ENCODE measurements at places on chromosomes 1 and 21. TPM values are rescaled to one million over a fixed set of nuclear protein-coding genes. Genes with fewer than 3 reads are reported as not detected.

- no peak for DNase-seq
Observed at GRCh38 chr21:18655931-18656330, 252.3 kb upstream of the TMPRSS15 start.

The CORT gene
- total RNA-seq = 0.26 TPM

The CD34 gene
- total RNA-seq = 42.5 TPM

GRCh38 chr1:62077821-62078220 is 116.8 kb upstream of the L1TD1 start:
- DNase-seq = no peak

DNA sequence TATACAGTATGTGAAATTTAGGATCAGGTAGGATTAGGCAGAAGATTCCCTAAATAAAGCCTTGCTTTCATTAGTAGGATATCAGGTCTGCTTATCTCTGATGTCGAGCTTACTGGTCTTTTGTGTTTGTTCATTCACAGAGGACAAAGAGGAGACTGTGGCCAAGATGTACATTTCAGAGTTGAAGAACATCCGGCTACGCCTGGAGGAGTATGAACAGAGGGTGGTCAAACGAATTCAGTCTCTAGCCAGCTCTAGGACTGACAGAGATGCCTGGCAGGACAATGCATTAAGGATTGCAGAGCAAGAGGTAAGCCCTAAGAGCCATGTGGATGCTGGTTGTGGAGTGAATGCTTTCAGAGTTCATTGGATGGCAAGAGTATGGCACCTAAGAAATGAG is 106.2 kb downstream of the MACF1 start:
- no peak for DNase-seq

DNA sequence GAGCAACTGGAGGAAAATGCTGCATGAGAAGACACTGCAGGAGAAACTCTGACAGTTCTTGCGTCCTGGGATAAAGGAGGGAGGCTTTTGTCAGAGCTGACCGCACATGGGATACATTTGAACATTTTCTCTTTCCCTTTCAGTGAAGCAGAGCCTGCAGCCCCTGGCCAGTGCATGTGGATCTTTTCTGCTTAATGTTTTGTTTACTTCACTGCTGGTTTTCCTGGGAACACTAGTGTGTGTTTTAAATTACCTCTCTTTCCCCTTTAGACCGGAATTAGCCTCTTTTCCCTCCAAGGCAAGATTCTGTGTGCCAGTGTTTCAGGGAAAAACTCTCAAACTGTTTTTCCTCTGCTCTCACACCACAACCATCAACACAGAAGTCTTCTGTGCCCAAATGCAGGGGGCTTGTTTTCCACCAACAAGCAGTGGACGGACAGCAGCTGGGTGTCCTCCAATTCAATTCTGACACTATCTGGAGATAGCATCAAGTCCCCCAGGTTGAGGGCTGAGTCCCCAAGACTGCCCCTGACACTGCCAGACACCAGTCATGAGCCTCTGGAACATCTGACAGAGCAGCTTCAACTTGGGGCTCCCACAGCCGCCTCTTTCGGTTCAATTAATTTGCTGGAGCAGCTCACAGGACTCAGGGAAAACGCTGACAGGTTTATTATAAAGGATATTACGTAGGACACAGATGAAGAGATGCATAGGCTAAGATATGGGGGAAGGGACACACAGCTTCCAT is 136.2 kb downstream of the RHOU start:
- peak; percentile 54 for DNase-seq

DNA sequence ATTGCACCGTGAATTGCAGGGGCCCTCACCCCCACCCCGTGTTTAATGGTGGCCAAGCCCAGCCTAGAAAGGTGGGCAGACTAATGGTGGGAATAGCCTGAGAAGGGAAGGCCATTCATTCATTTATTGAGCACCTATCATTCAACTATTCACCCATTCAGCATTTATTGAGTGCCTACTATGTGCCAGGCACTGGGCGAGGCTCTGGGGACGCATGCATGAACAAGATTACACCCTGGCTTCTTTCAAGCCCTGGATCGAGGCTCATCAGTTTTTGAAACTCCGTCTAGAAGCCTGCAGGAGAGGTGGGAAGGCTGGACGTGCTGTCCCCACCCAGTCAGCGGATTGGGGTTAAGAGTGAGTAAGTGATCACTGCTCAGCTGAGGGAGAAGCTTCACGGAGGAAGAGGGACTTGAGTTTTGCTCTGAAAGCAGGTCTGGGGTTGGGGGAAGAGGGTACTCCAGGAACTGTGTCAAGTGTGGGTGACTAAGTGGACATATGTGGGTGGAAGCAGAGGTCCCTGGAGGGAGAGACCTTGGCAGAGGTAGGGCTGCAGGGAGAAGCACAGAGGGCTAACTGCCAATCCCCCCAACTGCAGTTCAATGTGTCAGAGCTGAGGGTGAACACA is 35.6 kb downstream of the MEF2D start:
- DNase-seq = no peak

The INAVA gene
- 10.1 TPM for total RNA-seq

DNA sequence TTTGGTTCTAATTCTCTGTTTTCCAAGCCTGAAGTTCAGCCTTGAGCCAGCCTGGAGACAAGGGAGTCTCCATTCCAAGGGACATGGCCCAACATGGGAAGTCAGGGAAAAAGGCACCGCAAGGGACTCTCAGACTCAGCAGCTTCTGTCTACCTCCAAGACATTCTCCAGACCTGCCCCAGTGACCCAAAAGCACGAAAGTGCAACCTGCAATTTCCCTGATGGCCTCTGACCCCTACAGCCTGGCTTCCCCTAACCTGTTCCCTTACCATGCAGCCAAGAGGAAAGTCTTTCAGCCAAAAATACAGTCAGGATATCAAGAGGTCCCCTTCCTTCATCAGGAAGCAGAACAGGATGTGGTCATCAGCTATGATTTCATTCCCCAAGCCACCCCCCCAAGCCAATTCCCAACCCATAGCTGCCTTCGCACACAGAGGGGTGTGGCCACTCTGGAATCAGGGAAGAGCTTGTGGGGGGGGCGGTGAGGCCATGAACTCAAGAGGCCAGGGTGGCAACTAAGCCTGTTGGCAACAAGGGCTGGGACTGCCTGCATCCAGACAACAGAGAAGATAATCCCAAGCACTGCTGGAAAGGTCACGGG is 59.2 kb downstream of the TIAM1 start:
- DNase-seq = no peak

The AADACL3 gene
- total RNA-seq = not detected

- no peak for DNase-seq
Observed at GRCh38 chr1:18200136-18200717, 92.6 kb downstream of the IGSF21 start.

DNA sequence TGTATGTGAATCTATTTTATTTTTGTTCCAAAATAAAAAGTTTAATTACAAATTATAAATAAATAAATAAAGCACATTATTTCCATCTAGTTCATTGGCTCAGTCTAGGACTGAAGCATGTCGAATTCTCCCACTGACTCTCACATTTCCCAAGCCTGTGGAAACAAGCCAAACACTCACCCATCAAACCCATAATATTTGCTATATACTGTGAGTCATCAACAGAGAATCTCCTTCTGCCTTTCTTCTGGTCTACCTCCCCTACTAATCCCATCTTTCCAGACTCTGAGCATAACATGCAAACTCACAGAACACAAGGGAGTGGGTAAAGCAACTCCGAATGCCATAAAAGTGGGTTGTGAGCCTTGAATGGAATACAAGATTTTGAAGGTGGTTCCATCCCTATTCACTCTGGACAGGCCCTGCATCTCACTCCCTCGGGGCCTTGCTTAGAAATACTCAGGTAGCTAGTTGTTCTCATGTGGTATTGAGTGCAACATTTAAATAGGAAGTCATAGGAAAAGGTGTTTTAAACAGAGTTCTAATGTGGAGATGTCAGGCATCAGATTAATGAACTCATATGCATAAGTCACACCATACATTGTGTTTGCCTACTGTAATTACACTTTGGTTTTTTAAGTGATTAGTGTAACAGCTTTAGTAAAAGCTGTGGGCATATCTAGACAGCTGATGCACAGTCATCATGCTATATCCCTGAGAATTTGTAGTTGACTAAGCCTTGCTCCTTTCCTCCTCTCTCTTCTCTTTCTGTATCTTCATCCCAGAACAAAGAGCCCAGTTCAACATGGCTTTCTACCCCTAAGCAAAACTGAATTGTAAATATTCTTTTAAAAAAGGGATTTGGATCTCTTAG is 47.0 kb downstream of the F5 start:
- no peak for DNase-seq

- peak; percentile 57 for DNase-seq
Observed at GRCh38 chr1:70509996-70510876, 99.2 kb downstream of the CTH start.

The ELAPOR1 gene
- total RNA-seq = 0.74 TPM

DNA sequence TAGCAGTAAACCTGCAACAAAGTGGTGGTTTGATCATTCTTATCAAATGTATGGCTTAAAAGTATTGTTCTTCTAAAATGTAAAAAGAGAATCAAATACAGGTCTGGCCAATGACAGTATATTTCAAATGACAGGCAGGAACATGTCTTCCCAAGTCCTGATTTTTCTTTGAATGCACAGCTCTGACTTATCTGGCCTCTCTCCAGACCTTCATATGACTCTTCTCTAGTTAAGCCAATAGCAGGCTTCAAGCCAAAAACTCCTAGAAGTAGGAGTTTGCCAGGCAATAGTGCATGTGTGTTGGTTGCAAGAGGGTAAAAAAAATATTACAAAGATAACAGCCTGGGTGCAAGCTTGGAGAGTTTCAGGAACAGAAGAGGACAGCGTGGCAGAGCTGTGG is 345.5 kb downstream of the SMYD3 start:
- no peak for DNase-seq

DNA sequence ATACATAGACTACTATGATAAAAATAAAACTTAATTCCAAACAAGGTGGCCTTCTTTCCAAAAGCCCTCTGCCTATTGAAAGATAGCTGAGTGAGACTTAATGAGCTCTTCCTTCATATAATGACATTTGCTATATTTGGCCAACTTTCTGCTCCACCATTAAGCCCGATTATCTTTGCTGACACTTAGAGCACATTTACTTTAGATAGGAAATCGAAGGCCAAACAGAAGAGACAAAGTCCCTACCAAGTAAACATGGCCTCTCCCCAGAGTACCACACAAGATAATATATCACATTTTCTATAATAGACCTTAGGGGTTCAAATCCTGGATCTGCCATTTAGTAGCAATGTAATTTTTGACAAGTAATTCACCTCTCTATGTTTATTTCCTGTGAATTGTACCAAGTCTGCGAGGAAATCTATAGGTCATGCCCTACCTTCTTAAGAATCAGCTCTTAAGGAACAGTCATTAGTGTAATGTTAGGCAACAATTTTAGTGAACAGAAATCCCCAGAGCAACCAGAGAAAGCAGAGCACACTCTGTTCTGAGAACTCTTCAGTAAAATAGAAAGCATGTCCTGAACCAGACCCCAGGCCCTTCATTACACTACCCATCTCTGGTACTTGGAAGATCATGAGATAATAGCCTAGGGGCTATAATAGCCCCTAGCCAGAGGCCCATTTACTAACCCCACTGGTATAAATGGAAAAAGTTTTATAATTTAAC is 17.3 kb upstream of the COA6 start:
- no peak for DNase-seq

GRCh38 chr21:34593423-34593822 is 21.5 kb downstream of the RCAN1 start:
- DNase-seq = no peak

The OR2G2 gene
- total RNA-seq = not detected

The BRINP2 gene
- 0.90 TPM for total RNA-seq

The SPATA21 gene
- total RNA-seq = not detected

DNA sequence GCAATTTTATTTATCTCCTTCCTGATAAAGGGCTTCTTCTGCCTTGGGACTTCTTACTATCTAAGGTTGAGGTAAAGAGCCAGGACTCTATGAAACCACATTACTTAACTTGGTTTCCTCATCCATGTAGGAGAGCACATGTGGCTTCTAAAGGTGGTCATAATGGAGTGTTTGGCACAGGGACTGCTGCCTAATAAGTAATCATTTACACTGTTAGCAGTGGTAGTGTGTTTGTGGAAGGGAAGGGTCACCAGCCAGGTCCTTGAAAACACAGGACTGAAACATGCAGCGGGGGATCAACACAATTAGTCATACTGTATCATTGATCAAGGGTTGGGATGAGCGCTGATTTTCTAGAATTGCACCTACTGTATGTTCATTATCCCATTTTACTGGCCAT is 59.6 kb downstream of the UCK2 start:
- no peak for DNase-seq

DNA sequence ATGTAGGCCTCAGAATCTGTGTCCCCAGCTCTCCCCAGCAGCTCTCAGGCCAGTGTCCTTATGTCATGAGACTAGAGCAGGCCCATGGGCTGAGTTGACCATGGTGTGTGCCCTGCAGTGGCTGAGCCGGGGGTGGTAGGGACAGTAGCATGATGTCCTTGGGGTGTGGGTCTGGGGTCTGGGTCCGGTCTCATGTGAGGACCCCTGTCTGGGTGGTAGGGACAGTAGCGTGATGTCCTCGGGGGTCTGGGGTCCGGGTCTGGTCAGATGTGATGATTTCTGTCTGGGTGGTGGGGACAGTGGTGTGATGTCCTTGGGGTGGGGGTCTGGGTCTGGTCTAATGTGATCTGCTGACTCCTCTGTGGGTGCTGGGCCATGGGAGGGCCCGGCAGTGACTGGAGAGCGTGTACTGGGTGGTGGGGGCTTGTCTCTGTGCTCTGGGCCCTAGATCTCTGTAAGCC is 64.5 kb downstream of the OBSCN start:
- no peak for DNase-seq

DNA sequence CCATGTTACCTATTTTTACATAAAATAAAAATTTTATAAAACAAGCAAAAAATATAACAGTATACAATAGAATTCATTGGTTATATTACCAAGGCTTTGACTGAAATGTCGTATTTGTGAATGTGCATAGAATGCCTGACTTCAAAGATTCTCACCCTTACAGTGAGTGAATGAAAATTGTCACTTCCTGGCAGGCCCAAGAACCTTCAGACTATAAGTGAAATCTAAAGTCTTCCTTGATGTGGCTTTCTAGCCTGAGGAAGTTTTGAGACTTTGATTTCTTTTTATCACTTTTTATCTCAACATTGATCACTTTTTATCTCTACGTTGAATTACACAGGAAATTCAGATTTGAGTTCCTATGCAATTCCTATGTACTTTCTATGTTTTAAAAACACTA is 104.7 kb upstream of the KIAA0040 start:
- DNase-seq = no peak

The GNAT2 gene
- not detected for total RNA-seq

- no peak for DNase-seq
Observed at GRCh38 chr1:65992165-65992821, 199.6 kb downstream of the PDE4B start.

- DNase-seq = no peak
Observed at GRCh38 chr1:7879228-7879627, 26.4 kb upstream of the UTS2 start.

- no peak for DNase-seq
Observed at GRCh38 chr21:25757531-25757930, 22.8 kb downstream of the GABPA start.

GRCh38 chr1:36951292-36951750 is 83.0 kb downstream of the GRIK3 start:
- DNase-seq = no peak
